ENCODE measurements at places on chromosomes 1 and 21.

GRCh38 chr1:171137580-171137979, 46.9 kb downstream of the FMO3 start:
- DNase-seq = no peak

DNA sequence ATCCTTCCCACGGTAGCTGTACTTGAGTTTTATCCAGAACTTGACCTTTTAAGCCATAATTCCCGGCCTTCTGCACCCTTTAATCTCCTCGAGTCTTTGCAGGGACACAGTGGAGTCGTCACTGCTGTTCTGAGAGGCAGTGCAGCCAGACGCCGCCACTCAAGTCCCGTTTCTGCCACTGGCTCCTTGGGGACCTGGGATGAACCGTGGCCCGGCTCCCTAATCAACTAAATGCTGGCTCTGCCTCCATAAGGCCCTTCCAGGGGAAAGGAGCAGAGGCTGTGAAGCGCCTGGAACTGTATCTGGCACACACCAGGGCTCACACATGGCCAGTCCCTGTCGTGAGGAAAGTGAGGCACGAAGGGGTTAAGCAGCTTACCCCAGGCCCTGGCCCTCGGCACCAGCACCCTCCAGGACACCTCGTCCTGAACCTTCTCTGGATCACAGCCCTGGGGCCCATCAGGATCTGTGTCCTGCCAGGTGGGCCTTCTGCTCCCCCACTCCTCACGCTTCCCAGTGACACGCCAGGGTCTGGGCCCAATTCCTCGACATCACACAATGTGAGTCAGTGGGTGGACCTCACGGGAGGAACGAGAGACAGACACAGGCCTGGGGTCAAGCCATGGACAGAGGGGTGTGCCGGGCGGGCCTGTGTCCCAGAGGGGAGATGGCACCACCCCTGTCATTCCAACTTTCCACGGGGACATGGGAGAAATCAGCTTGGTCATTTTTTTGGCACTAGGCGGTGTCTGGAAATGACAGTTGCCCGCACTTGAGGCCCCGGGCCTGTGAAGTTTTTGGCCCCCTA, 23.5 kb upstream of the C1orf174 start:
- DNase-seq = peak; percentile 69

GRCh38 chr1:17826165-17826488, 71.0 kb downstream of the ACTL8 start:
- peak; percentile 28 for DNase-seq

DNA sequence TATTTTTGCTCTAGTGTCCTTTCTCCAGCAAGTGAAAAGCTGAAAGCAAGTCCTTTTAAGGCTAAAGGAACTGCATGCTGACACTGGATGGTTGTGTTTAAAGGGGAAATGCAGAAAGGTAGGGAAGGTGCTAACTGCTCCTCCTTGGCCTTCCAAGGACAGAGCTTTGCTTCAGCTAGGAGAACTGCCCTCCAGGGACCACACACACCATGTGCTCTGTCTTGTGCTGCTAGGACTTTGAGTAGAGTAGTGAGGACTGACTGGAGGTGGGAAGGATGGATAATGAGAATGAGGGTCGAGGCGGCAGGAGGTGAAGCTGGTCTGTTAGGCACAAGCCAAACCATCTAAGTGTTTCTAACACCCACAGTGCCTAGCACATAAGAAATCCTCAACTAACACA, 77.9 kb downstream of the WDR3 start:
- DNase-seq = no peak

DNA sequence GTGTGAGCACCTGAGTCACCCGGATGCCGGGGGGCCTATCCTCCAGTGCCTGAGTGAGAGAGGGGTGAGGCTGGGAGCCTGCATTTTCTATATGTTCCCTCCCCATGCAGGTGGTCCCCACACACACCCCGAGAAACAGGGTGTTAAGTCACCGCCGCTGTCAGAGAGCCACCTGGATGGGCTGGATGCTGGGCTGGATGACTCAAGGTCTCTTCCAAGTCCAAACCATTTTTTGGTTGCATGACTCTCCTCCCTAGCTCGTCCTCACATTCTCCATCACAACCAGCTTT, 2.9 kb upstream of the UMODL1 start:
- no peak for DNase-seq

- no peak for DNase-seq
These were observed 14.5 kb upstream of the GBP3 start for GRCh38 chr1:89037186-89037585.

GRCh38 chr1:193540511-193540910, 354.1 kb upstream of the B3GALT2 start:
- no peak for DNase-seq

DNA sequence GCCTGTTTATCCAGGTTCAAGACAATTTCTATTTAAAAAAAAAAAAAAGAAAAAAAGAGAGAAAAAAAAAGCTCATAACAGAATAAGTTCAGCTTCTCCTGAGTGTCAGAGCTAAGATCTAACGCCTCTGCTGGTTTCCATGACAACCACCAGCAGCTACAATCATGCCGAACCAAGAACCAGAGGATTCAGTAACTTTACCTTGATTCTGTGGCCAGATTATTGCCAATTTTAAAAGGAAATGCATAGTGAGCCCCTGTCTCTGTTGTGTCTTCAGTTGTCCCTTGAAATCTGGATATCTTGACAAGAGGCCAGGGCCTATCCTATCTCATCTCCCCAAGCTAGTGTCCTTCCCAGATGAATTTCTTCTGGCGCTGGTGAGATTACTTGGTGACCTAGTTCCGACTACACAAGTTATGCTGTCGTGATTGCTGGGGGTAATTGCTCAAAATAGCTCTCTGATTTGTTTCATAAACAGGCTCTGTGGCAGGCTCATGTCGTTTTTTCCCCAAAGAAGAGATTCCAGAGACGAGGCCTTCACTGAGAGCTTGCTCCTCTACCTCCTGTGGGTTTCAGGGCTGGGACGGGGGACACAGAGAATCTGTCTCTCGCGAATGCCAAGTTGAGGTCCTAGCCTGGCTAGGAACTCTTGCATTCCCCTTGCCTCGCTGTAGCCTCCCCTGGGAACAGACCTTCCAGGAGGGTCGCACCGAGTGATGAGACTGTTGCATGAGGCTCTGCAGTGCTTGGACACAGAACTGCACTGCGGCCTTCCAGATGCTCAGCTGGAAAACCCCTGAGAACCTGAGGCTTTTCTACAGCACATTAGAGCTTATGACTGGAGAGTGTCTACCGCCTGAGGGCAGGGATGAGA, 32.4 kb upstream of the SCCPDH start:
- DNase-seq = no peak

GRCh38 chr1:154941333-154942013, 5.0 kb upstream of the PMVK start:
- peak; percentile 94 for DNase-seq

DNA sequence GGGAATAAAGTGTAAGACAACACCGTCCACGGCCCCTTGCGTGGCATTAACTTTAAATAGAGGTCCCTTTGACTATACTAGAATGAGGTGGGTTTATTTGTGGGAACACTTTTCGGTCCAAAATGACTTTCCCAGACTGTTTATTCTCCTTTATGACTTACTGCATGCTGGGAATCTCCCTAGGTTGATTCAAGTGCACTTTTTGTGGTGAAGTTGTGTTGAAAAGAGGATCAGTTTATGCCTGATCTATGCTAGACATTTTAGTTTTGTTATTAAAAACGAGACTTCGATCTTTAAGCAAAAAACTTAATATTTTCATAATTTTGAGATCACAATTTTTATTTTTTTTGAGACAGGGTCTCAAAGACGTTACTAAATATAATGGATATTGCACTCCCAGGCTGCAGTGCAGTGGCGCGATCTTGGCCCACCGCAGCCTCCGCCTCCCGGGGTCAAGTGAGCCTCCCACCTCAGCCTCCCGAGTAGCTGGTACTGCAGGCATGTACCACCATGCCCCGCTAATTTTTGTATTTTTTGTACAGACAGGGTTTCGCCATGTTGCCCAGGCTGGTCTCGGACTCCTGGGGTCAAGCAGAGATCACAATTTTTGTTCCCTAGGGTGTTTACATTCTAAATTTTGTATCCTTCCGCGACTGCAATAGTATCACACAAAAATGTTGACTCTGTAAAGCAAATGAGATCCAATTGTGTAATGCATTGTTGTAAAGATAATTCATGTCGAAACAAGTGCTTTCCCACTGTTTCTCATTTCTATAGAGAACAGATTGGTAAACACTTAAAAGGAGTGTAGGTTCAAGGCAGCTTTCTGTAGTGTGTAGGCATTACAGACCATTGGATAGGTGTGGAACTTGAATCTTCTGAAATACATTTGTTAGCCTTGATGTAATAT, 1.6 kb downstream of the CDC42 start:
- DNase-seq = no peak

DNA sequence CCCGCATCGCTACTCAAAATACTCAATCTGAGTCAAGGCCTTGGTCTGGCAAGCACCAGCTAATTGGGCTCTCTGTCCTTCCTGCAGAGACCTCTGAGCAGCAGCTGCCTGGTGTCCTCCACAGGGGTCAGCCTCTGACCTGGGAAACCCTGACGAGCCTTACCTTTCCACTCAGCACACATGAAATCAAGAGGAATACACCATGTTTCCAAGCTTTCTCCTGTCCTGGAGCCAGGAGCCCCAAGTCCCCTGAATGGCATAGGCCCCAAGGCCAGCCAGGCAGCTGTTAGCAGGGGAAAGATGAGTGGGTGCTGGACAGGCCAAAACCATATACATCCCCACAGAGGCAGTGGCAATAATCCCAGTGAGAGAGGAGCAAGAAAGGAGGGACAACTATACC, 27.2 kb upstream of the TSPEAR start:
- no peak for DNase-seq

DNA sequence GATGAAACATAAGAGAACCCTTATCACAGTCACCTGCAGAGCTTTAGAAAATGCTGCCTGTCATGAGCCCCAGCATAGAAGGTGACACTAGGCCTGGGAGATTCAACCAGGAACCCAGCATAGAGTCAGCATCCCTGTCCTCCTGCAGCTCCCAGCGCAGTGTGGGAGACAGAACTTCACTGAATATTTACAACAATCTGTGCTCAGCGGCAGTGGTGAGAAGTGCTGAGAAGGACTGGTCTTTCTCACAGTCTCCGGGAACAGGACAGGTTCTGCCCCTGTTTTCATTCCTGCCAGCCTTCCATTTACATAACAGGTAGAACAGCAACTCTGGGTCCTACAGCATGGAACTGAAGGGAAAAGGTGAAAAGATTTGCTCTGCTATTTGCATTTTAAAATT, 83.5 kb upstream of the GADD45A start:
- no peak for DNase-seq

DNA sequence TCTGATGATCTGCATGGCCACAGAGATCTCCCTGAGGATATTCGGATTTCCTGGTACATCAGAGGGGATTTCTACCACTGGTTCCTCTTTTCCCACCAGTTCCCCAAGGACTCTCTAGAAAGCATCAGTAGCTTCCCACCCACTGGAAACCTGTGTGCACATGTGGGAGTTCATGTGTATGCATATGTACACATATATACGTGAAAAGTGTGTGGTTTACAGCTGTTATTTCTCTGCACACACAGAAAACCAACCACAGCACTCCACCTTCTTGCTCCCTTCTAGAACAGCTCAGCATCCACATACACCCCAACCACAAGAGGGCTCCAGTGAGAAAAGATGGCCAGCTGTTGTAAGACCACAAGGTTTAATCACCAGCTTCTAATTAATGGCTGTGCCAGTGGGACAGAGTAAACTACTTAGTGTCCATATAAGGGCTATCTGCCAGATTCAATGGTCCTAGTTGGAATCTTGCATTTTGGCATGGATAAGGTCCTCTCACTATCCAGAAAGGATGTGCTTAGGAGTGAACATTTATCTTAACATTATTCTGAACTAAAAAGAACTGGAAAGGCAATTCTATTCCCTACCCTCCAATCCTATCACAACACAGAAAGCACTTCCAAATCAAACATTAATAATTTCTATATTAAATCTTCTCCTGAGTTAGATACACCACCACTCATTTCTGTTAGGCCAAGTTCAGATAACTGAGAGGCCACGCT, 24.1 kb downstream of the GPR3 start:
- peak; percentile 64 for DNase-seq

DNA sequence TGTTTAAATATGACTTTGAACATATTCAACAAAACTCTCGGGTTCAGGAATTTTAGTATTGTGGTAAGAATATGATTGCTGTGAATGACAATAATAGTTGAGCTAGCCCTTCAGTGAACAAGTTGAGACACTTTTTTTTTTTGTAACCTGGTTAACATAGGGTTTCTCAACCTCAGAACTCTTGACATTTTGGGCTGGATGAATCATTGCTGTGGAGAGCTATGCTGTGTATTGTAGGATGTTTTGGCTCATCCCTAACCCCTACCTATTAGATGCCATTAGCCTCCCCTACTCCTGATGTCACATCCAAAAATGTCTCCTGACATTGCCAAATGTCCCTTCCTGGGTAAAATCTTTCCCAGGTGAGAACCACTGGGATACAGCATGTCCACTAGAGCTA, 113.7 kb downstream of the RUNX1 start:
- DNase-seq = no peak

- DNase-seq = no peak
These were observed 77.2 kb upstream of the EFHD2 start for GRCh38 chr1:15332525-15332924.

GRCh38 chr21:44448651-44449131, 6.6 kb upstream of the LRRC3 start:
- DNase-seq = no peak

- no peak for DNase-seq
These were observed 56.8 kb downstream of the USP1 start for GRCh38 chr1:62493656-62494055.

DNA sequence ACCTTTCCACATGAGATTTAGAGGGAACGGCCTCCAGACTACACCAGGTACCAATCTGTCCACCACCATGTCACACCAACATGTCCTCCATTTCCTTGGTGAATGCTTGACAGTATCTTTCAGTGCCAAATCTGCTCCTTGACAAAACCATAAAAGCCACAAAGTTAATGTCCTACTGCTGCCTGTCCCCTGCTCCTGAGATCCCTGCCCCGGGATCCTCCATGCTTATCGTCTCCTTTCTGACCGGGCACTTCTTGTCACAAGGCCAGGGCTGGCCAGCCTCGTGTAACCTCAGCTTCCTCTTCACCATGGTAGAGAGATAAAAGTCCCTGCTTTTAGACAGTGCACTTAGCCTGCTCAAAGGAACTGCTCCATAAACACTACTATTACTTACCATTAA, 136.2 kb downstream of the NAV1 start:
- no peak for DNase-seq

DNA sequence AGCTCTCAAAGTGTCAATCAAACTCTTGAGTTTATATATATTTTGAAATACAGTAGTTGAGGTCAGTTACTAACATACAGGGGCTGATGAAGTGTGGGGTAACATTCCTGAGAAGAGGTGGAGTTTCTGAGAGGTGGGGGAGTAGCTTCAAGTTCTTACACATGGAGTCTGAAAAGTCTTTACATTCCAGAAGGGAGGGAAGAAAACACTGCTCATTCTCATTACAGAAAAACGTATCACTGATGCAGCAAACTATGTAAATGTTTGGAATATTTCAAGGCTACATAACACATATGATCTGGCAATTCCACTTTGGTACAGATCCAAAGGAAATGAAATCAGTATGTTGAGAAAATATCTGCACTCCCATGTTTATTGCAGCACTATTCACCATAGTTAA, 1065.8 kb upstream of the B3GALT2 start:
- DNase-seq = no peak
